Activated T-cell treated with anti-CD3 and anti-CD28 coated beads for 48 hours (primary cell): ENCODE measurements at places on chromosomes 2 and 18.

DNA sequence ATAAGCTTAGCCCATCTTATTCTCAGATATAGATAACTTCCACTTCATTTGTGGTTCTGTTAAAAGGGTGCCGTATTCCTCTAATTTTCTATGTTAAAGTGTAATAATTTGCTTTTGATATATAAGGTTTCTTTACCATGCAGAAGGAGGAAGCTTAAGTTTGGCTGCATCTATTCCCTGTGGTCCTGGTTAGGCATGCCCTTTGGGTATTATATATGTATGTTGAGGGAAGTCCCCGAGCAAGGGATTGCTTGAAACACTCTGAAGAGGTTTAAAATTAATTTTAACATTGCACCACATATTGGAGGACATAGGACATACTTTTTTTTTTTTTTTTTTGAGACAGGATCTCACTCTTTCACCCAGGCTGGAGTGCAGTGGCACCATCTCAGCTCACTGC lies 16.9 kb upstream of the MYO1B start:
- DNase-seq: no peak

DNA sequence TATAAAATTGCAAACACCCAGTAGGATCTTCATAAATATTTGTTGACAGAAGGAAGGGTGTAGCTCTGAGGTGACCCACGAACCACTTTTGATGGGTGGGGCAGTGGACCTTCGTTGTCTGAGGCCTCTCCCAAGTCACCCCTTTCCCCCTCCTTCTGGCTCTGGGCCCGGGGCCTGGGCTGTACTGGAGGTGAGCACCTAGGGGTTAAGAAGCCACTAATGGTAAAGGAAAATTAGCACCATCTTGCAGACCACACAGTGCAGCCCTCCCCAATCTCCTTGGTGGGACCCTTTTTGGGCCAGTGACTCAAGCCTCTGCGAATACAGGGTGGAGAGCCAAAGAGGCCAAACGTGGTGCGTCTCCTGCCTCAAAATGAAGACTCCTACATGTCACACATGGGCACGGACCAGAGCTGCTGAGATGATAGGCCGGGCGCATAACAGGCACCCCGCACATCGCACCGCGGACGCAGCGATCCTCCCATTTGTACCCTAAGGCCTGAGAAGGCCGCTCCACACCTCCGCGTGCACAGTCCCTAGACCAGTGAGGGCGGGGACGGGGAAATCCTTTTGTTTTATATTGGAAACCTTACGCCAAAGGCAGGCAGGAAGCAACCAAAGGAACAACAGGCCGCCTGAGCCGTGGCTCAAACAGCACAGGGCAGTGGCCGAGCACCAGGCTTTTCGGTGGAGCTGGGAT lies 31.9 kb upstream of the ATP6V1B1 start:
- DNase-seq: no peak

DNA sequence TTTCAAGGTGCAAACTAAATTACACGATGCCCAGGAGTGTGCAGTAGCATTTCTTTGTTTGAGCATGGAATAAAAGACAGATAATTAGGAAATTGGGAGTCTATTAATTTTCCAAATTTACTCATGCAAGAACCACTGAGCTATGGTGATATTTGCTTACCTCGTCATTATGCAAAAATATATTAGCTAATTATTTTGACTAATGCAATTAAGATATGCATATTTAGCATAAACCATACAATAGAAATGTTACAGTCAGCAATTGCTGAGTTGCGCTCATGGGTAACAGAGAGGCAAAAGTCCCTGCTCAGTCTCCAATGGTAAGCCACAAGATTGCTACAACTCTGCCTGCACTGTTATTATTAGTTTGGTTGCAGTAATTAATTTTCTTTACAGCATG lies 342.0 kb downstream of the TXNL1 start:
- no peak for DNase-seq

- DNase-seq: no peak
Observed at GRCh38 chr2:7994397-7994951, 687.4 kb upstream of the ID2 start.

- no peak for DNase-seq
Observed at GRCh38 chr2:135984199-135985017, 1.0 kb downstream of the DARS1 start.

DNA sequence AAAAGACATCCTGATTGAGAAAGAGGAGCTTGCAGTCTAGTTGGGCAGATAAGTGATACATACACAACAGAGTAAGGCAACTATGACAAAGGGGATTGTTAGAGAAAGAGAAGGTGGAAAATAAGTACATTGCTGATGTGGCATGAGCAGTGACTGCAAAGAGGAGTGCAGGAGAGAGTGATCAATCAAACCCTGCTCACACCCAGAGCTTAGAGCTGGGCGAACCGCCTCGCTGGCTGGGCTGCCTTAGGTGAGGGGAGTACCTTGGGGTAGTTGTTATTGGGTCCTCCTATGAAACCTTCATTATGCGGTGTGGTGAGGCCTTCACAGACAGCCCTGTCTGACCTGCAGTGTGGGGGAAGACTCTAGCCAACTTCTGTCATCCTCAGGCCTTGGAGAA lies 161.7 kb downstream of the FHOD3 start:
- no peak for DNase-seq

DNA sequence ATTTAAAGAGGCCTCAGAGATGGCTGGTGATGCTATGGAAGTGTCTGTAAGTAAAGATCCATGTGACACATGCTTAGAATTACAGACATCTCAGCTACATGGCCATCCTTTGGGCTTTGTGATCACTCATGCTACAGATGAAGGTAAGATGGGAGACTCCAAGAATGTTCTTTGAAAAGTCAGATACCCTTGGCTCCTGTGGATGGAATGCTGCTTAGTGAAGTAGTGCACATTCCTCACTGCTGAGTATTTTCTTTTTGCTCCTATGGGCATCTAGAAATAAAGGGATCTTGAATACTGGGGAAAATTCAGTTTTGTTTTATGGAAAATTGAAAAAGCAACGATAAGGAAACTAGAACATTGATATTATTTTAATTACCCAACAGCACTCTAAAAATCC lies 55.2 kb upstream of the REV1 start:
- DNase-seq: no peak

DNA sequence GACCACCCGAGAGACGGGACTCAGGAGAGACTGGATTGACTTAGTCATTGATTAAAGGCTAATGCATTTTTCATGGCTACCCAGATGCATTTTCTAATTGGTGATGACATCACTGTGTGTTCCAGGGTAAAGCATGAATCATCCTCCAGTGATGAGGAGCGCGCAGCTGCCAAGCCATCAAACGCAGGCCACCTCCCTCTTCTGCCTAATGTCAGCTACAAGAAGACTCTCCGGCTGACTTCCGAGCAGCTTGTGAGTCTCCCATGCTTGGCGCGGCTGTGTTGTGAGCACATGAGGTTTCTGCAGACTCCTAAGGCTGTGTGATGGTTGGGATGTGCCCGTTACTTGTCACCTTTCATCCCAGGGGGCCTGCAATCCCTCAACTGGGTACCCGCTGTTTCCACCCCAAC lies 56.4 kb downstream of the LPIN1 start:
- DNase-seq: no peak

GRCh38 chr18:13451661-13452387 lies 233.3 kb downstream of the LDLRAD4 start:
- DNase-seq: no peak
